CD4-positive, alpha-beta memory T cell (primary cell): ENCODE measurements at places on chromosomes 5 and 9.

DNA sequence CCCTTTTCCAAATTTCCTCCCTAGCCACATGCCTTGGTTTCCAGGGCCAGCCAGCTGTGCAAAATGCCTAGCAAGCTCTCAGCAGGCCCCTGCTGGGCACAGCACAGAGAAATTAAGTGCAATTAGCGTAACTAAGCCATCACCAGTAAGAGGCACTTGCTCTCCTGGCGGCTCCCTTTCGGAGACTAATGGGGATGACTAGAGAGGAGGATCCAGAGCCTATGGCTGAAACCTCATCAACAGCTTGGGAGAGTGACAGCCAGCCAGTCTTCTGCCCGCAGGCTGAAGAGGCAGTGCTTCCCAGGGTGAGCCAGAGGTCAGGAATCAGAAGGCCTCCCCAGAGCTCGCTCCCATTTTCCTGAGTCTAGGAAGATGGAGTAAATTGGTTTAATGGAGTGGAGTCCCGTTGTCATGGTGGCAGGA is 108.4 kb downstream of the KCNIP1 start:
- DNase-seq: no peak

DNA sequence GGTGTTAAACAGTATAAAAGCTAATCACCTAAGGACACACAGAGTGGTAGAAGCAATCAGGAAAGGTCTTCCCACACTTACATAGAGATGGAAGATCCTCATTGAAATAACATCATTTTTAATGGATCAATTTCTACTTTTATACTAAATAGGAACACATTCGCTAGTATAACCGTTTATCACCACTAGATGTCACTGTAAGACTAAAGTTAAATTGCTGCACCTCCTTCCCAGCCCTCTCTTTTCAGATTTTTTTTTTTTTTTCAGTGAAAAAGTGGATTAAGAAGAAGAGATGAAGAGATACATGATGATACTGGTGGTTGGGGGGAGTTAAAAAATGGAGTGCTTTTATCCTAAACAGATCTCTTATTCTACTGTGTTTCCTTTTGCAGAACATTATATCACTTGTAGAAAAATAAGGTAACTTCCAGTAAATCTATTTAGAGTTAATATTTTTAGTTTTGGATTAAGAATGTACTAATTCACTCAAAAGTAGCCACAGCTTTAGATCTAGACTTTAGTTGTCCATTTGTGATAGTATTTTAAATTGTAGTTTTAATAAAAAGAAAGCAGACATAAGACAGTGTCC is 116.9 kb upstream of the ARRDC3 start:
- peak; percentile 30 for DNase-seq

GRCh38 chr9:90966031-90966290 is 164.3 kb downstream of the SYK start:
- no peak for DNase-seq

GRCh38 chr9:32854271-32854670 is 70.9 kb downstream of the TMEM215 start:
- DNase-seq: no peak

GRCh38 chr9:121171236-121171635 is 30.4 kb downstream of the RAB14 start:
- DNase-seq: no peak

GRCh38 chr5:36312953-36313672 is 11.4 kb upstream of the RANBP3L start:
- DNase-seq: no peak
